ENCODE measurements at places on chromosomes 12 and 14. TPM values are rescaled to one million over a fixed set of nuclear protein-coding genes. Genes with fewer than 3 reads are reported as not detected.

The TMEM117 gene
- total RNA-seq: 6.6 TPM

The CCNK gene
- 45.5 TPM for total RNA-seq

The NTF3 gene
- total RNA-seq: 9.4 TPM

The IL23A gene
- total RNA-seq: 0.23 TPM

The PPP1R1A gene
- total RNA-seq: 2.0 TPM

The IL25 gene
- not detected for total RNA-seq

The KRT83 gene
- total RNA-seq: not detected

The C14orf39 gene
- total RNA-seq: 0.84 TPM

The KRT4 gene
- not detected for total RNA-seq

The ATP23 gene
- 5.5 TPM for total RNA-seq

The NEUROD4 gene
- total RNA-seq: not detected

The FBXO34 gene
- total RNA-seq: 18.1 TPM

The AKAP5 gene
- total RNA-seq: 0.56 TPM

The TCL1A gene
- not detected for total RNA-seq

The CLEC6A gene
- total RNA-seq: not detected

The PIP4K2C gene
- 27.1 TPM for total RNA-seq

- no peak for DNase-seq
These were observed 64.3 kb downstream of the FLRT2 start for GRCh38 chr14:85594217-85594616.

GRCh38 chr14:51468523-51468922 lies 183.2 kb upstream of the FRMD6 start:
- DNase-seq: no peak

- no peak for DNase-seq
These were observed 173.5 kb upstream of the KRR1 start for GRCh38 chr12:75684678-75685616.

DNA sequence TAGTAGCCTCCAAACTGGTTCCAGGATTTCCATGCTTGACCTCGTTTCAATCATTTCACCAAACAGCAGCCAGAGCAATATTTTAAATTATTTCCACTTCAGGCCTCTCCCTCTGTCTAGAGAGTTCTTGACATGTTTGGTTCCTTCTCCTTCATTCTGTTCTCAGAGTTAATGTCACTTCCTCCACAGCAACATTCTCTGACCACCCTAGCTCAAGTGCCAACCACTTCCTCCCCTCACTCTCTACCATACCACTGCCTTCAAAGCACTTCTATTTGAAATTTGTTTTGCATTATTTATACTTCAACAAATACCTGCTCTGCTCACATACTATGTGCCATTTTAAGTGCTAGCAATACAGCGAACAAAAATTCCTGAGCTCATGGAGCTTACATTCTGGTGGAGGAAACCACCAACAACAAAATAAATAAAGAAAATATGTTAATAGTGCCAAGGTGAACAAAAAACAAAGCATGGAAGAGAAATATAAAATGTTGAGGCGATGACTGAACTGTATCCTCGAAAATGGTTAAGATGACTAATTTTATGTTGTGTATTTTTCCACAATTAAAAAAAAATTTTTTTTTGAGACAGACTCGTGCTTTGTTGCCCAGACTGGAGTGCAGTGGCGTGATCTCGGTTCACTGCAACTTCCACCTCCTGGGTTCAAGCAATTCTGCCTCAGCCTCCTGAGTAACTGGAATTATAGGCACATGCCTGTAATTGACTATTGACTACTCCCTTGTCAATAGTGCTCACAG lies 17.3 kb downstream of the BAZ1A start:
- DNase-seq: no peak

- no peak for DNase-seq
These were observed 51.5 kb downstream of the TMPRSS12 start for GRCh38 chr12:50894241-50894640.

DNA sequence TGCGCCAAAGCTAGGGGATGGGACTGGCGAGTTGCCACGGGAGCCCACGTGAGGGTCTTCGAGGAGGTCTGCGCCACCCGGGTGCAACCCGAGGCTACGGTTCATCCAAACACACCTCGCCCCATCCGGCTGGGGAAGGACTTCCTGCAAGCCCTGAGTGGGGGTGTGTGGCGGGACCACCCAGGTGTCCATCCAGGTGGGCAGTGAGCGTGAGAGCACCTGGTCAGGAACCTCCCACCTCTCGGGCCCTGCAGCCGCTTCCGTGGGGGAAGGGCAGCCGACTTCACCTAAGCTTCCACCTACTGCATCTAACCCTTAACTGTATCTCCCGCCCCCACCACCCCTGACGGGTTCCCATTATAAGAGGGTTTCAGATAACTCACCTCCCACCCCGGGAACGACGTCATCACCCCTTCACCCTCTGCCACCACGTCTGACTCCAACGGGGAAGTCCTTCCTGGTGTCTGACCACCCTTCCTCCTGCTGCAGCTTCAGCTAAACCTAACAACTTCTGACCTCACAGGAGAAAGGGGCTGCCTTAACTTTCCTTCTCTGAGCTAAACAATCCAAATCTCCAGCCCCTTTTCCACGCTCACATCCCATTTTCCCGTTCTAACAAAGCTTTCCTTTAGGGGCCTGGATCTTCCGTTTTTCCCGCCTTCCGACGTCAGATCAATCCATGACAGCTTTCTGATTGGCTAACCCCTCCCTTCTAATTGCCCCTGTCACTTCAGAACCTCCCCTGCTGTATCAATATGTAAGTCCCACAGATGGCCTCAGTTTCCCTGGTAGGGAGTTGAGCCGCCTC lies 27.4 kb upstream of the SMUG1 start:
- peak; percentile 43 for DNase-seq

GRCh38 chr14:88542857-88543795 lies 11.7 kb downstream of the PTPN21 start:
- no peak for DNase-seq

GRCh38 chr12:109714141-109714912 lies 702 bp downstream of the FAM222A start:
- peak; percentile 86 for DNase-seq

DNA sequence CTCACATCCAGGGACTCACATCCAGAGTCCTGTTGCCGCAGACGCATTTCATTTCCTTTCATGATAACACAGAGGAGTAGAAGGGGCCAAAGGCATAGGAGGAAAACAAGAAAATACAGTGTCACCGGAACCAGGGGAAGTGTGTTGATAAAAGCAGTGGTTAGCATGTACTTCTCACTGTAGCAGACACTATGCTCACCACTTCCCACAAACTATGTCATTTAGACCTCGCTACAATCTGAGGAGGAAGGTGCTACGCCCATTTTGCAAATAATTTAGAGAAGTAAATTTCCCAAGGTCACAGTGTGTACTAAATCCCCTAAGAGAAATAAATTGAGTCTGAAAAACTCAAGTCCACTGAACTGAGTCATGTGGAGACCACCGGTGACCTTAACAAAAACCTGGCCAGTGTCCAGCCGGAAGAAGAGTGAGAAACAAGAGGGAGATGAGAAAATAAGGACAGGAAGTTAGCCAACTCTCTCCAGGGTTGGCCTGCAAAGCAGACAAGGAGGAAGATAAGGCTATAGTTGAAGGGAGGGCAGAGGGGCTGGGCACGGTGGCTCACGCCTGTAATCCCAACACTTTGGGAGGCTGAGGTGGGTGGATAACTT lies 25.8 kb upstream of the TMCC3 start:
- DNase-seq: peak; percentile 51

GRCh38 chr12:85363382-85364190 lies 83.6 kb downstream of the ALX1 start:
- DNase-seq: no peak

GRCh38 chr14:38197001-38197783 lies 10.5 kb upstream of the SSTR1 start:
- DNase-seq: no peak

GRCh38 chr12:5441497-5442236 lies 9.8 kb downstream of the NTF3 start:
- DNase-seq: no peak

DNA sequence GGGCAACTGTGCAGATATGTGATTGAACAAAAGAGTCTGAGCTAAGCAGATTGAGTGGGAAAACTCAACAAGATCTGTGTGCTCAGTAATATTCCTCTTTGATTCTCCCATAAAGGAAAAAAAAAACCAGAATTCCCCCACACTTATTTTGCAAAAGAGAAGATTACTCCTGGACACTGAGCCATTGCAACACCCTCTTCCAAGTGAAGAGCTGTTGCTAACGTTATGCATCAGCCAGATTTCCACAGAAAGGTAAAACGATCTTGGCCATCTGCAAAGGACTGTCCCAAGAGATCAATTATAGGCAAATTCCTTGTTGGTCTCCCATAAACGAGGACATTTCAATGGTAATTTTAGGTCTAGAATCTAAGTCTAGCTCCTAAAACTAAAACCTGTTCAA lies 587.7 kb downstream of the C12orf50 start:
- no peak for DNase-seq

GRCh38 chr12:115232455-115233156 lies 548.6 kb upstream of the TBX3 start:
- no peak for DNase-seq

GRCh38 chr14:101521978-101522377 lies 39.3 kb upstream of the DIO3 start:
- no peak for DNase-seq

GRCh38 chr12:53324113-53324778 lies 2.8 kb upstream of the AAAS start:
- peak; percentile 28 for DNase-seq

DNA sequence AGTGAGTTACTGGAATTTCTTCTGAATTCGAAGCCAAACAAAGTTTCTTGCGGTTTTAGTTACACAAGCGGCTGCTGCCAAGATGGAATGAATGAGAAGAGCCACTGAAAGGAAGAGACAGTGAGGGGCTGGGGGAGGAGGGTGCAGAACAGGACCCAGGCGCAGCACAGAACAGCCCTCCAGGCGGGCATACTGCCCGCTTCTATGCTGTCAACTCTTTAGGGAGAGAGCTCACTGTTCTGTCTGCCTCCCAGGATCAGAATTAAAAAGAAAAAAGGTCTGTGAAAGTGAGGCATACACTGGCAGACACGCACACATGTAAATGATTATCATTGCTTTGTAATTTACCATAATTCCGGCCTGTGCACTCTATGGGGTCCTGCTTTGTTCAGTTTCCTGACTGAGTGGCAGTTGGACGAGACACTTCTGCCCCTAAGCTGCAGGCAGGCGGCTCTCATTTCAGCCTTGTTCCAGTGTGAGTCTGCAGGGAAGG lies 231.6 kb downstream of the CACNA1C start:
- DNase-seq: no peak

- DNase-seq: no peak
These were observed 3.6 kb upstream of the HSPB8 start for GRCh38 chr12:119175081-119175480.

DNA sequence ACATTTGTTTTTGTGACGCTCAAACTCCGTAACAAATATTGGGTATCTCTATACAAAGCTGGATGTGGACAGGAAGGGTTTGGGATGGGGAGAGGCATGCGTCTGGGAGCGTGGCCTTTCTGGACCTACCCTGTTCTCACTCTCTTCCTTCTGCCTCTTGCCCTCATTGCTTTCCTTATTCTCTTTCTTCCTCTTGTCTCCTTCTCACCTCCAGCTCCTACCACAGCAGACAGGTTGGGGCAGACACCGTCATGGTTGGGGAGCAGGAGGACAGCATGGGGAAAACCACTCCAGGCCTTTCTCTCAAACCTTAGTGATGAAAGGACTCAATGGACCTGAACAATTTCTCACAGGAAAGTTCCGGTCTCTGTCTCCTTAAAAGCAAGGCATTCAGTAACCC lies 465.3 kb downstream of the RAD51B start:
- no peak for DNase-seq

GRCh38 chr12:21881965-21882364 lies 59.3 kb downstream of the ABCC9 start:
- DNase-seq: peak; percentile 42

DNA sequence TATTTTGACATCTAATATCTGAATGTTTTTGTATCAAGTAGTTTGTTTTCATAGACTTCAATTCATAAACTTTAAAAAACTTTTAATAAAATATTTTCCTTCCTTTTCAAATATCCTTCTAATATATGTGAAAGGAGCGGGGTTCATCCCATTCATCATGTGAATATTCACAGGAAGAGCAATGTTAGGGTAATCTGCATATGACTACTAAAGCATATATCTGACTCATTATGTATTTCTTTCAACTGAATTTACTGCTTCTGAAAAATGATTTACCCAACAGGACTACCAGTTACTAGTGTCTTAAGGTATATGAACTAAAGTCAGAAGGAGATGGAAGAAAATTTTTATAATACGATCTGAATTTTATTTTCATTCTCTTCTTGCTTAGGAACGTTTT lies 30.5 kb downstream of the DHRS7 start:
- no peak for DNase-seq

DNA sequence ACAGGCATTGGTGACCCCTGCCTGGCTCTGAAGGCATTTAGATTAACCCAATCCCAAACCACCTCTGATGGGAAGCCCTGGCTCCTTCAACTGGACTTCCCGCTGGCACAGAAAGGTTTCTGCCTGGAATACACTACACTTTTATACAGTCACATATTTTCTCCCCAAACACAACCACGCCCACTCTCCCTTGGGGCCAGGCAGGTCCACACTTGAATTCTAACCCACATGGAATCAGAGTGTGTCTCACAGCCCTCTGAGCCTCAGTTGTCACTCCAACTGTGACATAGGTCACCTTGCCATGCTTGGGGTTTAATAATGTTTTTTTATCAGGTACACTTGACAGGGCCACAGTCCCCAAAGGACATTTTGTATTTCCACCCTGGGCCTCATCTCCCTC lies 368.6 kb downstream of the BCL11B start:
- DNase-seq: no peak

- no peak for DNase-seq
These were observed 22.7 kb downstream of the LRTM2 start for GRCh38 chr12:1842905-1843640.

- DNase-seq: no peak
These were observed 131.2 kb downstream of the SNAPC1 start for GRCh38 chr14:61893371-61893940.

DNA sequence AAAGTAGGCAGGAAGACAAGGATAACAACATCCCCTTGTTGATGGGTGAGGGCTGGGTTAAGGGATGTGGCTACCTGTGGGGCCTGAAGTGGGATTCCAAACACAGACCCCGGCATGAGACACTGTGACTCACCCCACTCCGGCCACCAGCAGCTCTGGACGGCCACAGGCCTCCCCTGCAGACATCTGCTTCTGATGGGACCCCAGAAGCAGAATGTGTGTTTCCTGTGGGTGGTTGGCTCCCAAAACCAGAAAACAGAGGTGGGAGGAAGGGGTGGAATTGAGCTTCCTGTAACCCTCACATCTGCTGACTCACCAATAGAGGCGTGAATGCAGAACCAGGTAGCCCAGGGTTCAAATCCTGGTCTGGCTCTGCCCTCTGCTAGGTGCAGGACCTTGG lies 216.6 kb upstream of the PWP1 start:
- DNase-seq: no peak

Data from ovary (tissue), 10 donors.